CD8-positive, alpha-beta T cell (primary cell): ENCODE measurements at places on chromosomes 12 and 14.

DNA sequence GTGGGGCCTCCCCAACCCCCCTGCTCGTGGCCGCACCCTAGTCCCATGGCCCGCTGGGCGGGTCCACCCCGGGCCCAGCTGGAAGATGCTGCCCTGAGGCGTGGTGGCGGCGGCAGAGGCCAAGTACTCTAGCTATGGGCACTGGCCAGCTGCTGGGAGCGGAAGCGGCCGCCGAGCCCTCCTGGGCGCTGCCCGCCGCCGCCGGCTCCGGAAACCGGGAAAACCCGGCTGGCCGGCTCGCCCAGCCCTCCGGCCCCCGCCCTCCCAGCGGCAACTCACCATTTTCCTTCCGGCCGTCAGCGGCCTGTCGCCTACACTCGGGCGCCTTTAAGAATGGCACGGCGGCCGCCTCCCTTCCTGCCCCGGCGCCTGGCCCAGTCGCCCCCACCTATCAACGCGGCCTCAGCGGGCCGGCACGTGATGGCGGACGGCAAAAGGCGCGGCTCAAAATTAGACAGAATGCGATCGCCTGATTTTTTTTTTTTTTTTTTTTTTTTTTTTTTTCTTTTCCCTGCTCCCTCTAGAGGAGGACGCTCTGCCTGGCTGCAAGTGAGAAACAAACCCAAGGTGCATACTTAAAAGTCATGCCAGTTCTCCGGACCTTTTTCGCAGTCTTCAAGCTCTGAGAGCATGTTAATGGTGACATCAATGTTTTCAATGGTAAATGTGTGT lies at the start of gene GMFB:
GMFB (minus strand) TSS at position 335 of the 672 bp plus-strand sequence; CDS start at position 282, 53 bp downstream.
- peak; percentile 93 for DNase-seq

GRCh38 chr14:26841920-26842741 lies 244.3 kb upstream of the NOVA1 start:
- no peak for DNase-seq

DNA sequence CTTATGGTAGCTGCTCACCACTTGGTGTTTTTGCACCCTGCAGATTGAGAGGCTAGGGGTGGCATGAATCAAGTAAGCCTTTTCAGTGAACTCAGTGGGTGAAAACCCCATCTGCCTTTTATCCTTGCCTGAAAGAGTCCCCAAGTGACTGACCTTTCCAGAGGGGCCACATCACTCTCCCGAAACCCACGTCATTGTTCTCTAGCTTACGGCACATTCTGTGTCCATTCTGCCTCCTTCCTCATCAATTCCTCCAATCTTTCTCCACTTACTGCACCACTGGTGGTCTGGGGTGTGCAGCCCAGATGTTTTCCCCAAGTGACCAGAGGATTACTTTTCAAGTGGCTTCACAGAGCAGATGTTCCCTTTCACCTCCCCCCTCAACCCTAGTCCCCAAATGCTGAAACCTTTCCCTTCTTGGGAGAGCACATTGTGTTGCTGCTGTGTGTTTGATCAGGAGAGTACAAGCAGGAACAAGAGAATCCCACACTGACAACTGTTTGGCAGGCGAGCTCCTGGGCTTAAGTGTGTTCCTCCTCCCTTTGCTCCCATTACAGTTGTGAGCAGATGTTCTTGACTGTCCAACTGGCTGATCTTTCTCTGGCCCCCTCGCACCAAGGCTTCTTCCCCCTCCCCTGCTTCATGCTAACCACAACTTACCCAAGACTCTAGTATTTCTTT lies 138.0 kb upstream of the IGF1 start:
- DNase-seq = no peak

GRCh38 chr14:47442211-47442610 lies 233.2 kb downstream of the MDGA2 start:
- DNase-seq = no peak

DNA sequence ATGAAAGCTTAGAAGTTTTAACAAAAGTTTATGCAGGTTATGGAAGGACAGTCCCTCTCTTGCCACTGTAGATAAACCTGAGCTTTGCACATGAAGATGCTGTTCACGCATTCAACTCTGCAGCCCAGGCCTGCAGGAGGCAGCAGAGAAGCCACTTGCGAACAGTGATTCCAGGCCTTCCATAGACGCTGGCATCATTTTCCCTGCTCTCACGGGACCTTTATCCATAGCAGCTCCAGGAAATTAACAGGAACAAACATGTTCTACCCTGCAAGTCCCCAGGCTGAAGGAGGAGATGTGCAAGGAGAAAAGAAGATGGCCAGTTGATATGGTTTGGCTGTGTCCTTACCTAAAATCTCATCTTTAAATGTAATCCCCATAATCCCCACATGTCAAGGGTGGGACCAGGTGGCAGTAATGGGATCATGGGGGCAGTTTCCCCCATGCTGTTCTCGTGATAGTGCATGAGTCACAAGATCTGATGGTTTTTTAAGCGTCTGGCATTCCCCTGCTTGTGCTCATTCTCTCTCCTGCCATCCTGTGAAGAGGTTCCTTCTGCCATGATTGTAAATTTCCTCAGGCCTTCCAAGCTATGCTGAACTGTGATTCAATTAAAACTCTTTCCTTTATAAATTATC lies 2.0 kb downstream of the ERP27 start:
- no peak for DNase-seq
